ENCODE measurements at places on chromosomes 11 and 22.

DNA sequence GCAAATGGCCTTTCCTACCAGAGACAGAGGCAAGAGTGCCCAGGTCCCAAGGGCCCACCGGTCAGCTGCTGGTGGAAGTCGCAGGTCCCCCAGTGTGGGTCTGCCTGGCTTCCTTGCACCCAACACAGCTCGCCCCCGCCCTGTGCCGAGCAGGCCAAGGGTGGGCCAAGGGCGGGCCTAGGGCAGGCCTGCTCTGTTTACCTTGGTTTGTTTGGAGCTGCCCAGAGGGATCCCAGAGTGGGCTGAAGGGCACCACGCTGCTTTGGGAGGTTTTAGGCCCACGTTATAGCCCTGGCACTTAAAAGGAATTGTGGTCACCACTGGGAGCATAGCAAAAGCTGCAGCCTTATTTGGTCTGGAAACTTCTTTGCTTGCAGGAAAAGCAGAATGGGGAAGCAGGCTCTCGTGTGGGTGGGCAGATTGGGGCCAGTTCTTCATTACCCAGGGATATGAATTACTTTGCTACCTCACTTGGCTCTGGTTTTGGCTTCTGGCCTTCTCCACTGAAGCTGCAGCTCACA is 38.0 kb downstream of the MRGPRD start:
- DNase-seq: no peak

- DNase-seq: no peak
Observed at GRCh38 chr11:67429722-67430121, 1.4 kb downstream of the RPS6KB2 start.

DNA sequence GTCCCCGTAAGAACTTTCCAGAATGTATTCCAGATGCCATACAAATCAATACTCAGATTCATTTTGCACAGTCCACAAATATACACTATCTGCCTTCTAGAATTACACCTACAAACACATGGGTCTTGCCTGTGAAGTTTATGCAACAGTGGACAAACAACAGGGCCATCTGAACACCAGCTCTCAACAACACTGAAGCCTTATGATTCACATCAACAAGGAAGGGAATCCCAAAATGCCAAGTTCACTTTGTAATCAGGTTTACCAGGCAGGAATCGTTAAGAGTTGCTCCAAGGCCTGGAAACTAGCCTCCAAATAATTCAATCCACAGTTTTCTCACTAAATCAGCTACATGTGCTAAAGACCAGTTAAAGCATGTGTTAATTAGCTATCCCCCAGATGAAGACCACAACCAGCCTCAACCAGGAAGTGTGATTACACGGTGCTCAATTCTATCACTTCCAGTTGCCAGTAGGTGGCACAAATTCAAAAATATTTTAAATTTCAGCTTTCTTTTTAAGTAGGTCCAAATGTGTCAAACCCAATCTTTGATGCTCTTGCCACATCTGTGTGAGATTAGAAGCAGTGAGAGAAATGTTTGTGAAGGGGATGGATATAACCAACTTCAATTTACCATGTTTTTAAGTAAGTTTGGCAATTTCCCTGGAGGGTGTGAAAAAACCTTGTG is 139.1 kb upstream of the BDNF start:
- no peak for DNase-seq

DNA sequence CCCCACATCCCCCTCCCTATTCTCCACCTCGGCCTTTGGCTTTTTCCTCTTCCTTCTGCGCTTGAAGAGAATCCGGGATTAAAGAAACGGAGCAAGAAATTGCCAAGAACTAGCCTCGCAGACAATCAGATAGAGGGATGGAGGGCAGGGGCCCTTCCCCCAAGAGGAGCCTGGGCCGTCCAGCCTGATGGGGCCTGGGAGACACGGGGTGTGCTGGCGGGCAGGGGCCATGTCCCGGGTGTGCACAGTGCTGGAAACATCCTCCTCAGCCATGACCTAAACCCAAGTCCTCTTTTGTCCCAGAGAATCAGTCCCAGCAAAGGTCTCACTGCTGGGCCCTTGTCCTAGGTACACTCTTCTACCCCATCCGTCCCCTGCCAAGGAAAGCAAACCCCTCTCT is 47.7 kb upstream of the LMO1 start:
- no peak for DNase-seq

- no peak for DNase-seq
Observed at GRCh38 chr11:134517115-134517514, 105.1 kb upstream of the B3GAT1 start.

DNA sequence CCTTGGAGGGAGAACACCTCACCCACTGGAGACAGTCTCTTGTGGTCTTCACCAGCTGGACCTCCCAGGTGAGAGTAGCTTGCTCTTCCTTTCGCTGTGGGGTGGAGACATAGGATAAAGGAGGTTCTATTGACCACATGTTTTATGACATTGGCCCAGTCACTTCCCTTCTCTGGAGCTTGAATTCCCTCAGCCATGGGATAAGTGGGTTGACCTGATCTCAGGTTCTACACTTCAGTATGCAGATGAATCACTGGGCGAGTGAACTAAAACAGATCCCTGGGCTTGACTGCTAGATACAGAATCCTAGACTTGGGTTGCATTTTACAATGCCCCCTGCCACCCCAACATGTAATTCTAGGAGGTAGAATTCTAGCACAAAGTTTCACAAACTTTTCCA is 54.8 kb upstream of the PRSS23 start:
- DNase-seq: no peak

DNA sequence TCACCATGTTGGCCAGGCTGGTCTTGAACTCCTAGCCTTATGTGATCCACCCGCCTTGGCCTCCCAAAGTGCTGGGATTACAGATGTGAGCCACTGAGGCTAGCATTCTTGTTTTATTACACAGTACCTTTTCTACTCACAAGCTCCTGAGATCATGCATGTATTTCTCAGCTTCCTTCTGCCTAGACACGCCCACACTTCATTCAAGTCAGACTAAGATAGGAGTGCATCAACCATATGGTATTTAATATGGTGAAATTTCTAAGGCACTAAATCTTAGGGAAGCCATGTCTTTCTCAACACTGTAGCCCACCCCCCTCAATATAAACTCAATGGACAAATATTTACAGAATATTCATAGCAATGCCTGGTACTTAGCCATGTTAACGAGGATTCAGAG is 62.1 kb downstream of the SLC25A17 start:
- no peak for DNase-seq

GRCh38 chr11:40328890-40329614 is 1130.4 kb downstream of the LRRC4C start:
- no peak for DNase-seq

DNA sequence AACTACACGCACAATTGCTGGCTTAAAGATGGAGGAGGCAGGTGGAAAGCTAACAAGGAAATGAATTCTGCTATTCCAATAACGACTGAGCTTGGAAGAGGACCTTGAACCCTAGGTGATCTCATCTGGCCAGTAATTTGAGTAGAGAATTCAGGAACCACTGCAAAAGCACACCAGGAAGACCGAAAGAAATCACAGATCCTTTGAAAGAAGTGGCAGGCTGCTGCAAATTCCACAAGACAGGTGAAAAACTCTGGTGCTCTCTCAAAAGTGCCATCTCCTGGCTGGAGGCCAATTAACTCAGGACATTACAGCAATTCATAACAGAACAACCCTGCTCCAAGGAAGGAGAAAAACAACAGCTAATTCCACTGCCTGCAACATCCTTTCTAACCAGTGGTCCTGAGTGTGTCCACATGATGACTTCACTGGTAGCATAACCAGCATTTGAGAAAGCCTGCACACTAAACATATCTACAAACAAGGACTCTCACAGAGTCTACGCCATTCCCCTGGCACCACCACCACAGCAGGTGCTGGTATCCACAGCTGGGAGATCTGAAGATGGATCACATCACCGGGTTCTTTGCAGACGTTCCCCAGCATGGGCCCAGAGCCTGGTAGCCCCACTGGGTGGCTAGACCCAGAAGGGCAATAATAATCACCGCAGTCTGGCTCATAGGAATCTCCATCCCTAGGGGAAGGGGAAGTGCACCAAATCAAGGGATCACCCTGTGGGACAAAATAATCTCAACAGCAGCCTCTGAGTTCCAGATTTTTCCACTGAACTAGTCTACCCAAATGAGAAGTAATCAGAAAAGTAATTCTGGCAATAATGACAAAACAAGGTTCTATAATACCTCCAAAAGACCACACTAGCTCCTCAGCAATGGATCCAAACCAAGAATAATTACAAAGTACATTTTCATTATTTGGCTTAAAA is 44.9 kb upstream of the CLTCL1 start:
- no peak for DNase-seq

GRCh38 chr11:65224930-65225278 is 36.9 kb upstream of the POLA2 start:
- no peak for DNase-seq

DNA sequence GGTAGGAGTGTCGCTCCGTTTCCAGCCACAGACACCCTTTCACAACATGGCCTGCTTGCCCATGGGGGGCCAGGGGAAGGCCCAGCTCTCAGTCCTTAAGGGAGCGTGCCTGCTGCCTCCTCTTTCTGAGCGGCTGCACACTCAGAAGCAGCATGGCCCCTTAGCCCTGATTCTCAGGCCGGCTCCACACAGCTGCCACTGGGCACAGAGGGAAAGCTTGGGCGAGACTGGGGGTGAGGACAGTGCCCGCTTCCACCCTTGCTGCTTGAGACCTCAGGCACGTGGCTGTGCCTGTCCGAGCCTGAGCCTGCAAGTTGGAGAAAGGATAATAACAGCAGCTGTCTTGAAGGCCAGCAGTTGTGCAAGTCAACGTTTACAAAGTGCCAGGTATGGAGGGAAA is 416.3 kb downstream of the SHANK2 start:
- DNase-seq: no peak

GRCh38 chr11:10784232-10785145 is 24.2 kb downstream of the EIF4G2 start:
- DNase-seq: no peak

GRCh38 chr11:2123628-2123960 is 15.6 kb downstream of the IGF2 start:
- DNase-seq: no peak

- DNase-seq: no peak
Observed at GRCh38 chr11:100939571-100939970, 190.0 kb downstream of the PGR start.

DNA sequence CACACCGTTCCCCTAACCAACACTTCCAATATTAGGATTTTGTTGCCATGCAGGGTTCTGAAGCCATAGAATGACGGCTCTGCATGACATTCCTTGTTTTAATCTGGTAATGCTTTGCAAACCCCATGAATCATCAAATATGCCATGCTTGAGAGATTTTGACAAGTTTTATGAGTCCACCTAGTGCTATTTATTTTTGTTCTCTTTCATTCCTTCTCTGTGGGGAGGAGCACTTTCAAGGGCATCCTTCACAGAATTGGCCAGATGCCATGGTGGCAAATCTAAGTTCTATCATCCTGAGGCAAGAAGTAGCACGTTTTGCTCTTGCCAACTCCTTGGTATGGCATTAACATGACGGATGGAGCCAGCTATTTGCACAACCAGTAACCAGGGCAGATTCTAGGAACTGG is 268.4 kb downstream of the FAM76B start:
- no peak for DNase-seq

DNA sequence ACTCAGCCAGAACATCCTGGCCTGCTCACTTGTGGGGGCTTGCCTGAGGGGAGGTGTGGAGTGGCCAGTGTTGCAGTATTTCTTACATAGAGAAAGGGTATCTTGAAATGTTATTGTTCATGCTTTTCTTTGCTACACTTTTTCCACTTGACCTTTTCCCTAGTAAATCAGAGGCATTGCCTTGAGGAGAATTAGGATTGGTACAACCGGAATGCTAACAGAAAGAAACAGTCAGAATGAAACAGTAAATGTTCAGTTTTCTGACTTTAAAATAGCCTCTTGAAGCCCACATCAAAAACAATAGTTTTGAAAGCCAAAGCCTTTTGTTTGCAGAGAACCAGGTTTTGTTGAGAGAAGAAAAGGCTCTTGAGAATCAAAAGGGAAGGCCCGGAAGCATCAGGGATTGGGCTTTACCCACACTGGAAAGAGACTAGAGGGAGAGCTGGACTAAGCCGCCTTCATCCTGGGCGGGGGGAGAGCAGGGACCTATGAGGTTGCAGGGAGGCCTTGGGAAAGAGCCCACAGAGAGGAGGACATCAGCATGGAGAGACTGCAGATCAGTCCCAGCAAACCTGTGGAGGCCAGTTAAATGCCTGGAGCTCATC is 12.4 kb downstream of the ADM start:
- DNase-seq: no peak

DNA sequence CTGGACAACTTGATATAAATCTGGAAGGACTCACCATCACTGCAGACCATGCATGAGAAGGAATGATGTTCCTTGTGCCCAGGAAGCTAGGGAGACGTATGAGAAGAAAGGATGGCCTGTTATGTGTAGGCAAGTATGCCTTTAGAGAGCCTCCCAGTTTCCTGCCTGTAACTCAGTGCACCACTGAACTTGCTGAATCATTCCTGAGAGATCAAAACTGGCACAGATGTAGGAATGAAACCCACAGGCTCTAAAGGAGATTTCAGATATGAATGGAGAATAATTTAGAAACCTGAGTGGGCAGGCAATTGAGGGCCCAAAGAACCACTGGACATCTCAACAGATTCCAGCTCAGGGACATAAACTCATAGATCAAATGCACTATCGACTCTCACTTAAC is 38.4 kb upstream of the PRSS23 start:
- no peak for DNase-seq

GRCh38 chr11:43951231-43951630 is 8.8 kb downstream of the C11orf96 start:
- DNase-seq: no peak

- no peak for DNase-seq
Observed at GRCh38 chr22:45907378-45907777, 69.6 kb downstream of the WNT7B start.

DNA sequence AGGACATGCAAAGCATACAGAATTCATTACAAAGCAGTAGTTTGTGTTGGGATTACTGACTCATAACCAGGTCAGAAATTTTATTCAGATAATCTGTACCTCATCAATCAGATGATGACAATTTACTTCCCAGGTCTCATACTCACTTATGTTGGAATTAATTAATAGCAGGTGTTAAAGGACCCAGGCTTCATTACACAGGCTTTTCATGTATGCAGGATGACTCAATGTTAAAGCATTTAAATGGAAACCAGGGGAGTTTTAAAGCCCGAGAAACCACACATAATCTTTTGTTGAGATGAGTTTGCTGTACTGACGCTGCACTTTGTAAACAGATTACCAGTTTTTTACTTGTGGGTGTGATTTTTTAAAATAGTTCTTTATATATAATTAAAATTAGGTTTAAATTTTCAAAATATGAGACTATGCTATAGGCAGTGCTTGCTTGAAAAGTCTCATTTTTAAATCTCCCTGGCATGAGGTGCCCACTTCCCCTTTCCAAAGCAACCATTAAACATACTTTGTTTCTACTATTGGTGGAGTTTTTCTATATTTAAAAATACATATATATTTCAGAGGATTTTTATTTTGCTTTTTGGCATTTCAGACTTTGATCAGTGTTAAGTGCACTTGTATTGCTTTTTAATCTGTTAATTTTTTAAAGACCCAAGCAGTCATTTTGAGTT is 41.0 kb downstream of the CEP57 start:
- DNase-seq: no peak

Data from activated gamma-delta T cell (primary cell).